ENCODE measurements at places on chromosomes 5 and 9.

DNA sequence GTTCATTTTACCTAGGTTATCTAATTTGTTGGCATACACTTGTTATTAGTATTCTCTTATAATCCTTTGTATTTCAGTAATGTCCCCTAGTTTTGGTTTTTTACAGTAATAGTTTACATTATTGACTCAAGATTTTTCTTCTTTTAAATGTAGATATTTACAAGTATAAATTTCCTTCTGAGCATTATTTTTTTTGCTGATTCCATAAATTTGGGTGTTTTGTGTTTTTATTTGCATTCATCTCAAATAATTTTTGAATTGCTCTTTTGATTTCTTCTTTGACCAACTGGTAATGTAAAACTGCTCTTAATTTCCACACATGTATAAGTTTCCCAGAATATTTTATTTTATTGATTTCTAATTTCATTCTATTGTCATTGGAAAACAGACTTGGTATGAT is 68.1 kb downstream of the ESM1 start:
- DNase-seq = no peak

DNA sequence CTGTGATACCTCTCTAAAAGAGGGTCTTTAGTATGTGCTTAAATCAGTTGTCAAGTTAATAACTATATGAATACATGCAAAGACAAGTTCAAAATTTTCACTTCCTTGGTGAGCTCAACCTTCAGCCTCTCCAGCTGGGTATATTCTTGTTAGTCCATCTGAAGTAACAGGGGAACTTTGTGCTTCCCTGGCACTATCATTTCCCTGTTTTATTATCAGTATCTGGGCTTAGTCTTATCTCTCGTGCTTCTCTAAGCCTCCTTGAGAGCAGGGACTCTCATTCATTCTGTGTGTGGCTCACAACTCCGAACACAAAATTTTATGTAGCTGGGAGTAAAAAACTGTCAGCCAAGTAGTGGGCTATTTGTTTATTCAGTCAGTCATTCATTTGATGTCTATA is 175.9 kb upstream of the MAP3K1 start:
- DNase-seq = no peak

GRCh38 chr9:124003636-124004349 is 7.8 kb upstream of the LHX2 start:
- DNase-seq = no peak

DNA sequence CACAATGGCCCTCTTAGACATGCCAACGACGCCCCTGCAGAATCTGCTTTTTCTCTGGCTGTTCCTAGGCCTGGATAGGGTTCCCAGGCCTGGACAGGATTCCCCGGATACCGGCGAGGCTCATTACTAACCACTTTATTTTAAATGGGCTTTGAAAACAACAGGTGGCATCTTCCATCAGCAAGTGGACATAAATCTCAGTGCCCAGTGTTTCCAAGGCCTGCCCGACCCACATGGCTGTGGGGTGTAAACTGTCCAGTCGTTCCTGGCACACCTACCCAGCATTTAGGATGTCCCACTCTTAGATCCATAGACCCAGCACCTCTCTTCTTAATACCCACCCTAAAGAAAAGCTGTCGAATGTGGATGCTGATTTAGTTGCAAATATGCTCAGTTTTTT is 896 bp downstream of the CMBL start:
- DNase-seq = no peak

DNA sequence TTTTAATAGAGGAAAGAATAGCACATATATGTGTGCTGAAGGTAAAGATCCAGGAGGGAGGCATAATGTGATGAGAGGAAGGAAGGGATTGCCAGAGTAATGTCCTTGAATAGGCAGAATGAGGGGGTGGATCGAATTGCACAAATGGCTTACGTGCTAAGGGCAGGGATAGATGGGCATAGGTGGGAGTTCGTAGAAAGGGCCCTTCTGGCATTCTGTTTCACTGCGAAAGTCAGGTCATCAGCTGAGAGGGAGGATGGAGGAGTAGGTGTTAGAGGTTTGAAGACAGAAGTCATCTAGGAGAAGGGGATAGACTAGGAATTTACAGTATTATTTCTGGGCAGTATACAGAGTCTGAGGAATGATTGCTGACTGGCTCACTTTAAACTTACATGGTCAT is 32.1 kb downstream of the CNOT6 start:
- DNase-seq = no peak

DNA sequence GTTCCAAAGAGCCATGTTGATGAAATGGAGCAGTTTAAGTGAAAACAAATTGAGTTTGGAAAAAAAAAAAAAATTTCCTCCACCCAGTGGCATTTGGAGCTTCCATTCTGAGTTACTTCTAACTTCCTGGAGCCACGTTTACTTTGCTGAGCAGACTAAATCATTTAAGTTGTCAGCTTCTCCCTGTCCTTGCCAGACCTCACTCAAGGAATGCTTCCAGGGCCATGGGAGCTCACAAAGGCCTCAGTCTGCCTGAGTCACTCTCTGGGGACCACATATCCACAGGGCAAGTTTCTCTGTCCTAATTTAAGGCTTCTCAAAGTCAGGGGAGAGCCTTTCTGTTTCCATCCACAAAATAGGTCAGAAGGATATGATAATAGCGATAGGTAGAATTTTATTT is 210.3 kb upstream of the TNC start:
- DNase-seq = no peak

DNA sequence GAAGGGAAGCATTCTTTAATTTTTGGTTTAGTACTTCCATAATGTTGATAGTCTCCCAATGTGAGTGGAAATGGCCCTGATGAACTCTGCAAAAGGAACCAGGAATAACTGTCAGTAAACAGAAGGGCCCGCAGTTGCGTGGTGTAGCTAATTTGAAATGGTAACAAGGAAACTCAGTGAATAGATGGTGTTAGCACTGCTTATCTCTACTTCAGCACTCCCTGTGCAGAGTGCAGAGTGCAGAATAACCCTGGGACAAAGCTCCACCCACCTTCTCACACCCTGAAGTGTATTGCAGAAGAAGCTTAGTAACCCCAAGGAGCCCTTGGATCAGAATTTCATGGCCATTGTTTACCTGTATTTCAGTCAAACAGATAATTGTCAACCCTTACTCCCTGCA is 158.9 kb downstream of the PCSK5 start:
- no peak for DNase-seq

DNA sequence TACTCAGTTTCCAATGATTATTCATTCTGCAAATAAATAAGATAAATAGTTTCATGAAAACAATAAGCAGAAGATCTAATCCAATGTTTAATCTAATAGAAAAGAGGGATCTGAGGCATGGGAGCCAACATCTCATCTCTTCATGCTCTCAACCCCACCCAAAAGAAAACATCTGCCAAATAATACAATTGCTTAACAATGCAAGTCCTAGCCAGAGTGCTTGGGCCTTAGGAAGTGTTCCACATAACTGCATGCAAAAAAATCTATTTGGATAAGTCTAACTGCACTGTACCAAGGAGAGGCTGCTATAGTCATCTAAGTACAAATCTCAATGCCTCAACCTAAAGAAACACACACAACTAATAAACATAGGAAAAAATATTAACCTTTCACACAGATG is 606.0 kb downstream of the CDH9 start:
- no peak for DNase-seq

GRCh38 chr5:56815658-56816545 is 553 bp downstream of the MAP3K1 start:
- DNase-seq = peak; percentile 26

DNA sequence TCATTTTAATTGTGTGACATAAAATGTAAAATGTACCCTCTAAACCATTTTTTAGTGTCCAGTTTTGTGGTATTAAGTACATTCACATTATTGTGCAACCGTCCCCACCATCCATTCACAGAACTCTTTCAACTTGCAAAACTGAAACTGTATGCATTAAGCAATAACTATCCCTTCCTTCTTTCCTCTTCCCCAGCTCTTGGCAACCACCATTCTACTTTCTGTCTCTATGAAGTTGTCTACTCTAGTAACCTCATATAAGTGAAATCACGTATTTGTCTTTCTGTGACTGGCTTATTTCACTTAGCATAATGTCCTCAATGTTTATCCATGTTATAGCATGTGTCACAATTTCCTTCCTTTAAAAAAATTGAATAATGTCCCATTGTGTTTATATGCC is 142.4 kb downstream of the C9orf152 start:
- DNase-seq = no peak

DNA sequence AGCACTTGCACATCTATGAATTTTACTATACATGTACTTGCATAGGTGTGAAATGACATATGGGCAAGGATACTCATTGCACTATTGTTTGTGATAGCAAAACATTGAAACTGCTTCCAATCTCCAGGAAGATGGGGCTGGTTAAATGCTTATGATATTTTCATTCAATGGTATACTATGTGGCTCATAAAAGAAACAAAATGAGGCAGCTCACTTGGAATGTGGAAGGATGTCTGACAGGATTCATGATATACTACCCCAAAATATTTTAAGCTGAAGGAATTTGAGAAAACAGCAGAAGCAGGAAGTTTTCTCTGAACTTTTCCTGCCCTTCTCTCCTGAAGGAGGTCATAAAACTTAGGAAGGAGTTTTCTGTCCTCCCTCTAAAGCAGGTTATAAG is 99.6 kb upstream of the CAST start:
- no peak for DNase-seq

DNA sequence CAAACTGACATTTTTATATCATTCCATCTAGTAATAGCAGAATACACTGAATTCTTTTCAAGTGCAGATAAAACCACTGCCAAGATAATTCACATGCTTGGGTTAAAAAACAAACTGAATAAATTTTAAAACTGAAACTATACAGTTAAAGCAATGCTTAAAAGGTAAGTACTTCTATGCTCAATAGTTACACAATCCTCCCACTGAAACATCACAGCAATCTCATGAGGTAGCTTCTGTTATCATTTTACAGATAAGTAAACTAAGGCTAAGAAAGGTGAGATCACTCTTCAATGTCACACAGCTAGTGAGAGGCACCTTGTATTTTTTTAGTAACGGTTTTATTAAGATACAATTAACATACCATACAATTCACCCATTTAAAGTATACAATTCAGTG is 13.4 kb upstream of the GOLGA1 start:
- no peak for DNase-seq

DNA sequence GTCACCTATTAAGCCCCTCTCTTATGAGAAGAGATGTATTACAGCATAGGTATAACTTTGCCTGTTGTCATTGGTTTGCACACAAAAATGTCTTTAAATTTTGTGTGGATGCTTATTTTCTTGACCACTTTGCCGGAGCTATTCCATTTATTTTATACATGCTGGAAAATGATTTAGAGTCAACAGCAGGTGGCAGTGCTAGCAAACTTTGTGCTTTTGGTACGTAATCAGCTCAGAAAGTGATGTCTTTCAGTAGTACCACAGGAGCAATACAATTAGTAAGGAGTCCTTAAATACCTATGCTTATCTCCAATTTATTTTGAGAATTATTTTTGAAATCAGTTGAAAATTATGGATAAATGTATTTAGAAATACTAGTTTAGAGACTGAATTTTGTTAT is 19.8 kb upstream of the NUDT12 start:
- no peak for DNase-seq

DNA sequence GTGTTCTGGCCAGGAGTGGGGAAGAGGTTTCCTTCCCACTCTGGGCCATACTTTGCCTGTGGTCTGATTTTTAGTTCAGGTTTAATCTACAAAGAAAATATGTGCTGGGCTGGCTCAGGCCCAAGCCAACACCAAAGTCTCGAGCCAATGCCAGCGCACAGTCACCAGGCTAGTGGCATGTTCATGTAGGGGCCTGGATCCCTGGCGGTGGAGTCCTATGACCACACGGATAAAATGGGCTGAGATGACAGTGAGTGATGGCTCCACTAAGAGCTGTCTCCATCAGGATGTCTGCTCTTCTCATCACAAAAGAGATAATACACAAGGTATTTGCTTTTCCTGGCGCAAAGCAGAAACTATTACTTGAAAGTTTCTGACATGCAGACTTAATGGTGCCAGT is 92.9 kb upstream of the PTPN3 start:
- DNase-seq = no peak

DNA sequence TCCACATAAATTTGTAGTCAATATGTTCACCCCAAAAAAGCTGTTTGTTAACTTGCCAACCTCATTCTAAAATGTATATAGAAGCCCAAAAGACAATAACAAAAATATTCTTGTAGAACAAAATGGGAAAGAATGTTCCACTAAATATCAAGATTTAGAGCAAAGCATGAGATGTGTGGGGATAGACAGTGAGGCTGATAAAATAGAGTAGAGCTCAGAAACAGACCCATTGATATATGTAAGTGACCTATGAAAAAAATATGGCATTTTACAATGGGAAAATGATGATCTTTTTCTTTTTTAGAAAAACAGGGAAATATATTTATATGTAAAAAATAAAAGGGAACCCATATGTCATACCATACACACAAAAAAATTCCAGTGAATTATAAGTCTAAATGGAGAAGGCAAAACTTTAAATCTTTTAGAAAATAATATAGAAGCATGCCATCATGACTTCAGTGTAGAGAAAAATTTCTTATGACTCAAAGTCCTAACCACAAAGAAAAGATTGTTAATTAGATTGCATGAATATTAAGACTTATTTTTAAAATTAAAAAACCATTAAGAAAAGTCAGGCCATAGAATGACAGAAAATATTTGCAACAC is 6.6 kb upstream of the IFNB1 start:
- DNase-seq = no peak

GRCh38 chr9:125805586-125805985 is 58.4 kb downstream of the PBX3 start:
- DNase-seq = no peak

DNA sequence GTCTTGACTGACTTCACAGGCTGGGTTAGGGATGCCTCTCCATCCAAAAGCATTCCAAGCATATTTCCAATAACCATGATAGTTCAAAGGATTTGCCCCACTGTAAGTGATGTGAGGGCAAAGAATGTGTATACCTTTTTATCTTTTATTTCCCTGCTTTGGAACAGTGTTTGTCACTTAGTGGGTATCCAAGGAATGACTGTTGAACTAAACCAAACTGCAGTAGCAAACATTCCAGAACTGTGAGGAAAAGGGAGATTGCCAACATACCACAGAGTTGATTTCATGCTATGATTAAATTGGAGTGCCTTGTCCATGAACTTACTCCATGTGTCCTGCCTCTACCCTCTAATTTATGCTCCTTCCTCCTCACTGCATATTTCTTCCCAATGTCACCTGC is 400.0 kb downstream of the KIAA0825 start:
- DNase-seq = no peak

DNA sequence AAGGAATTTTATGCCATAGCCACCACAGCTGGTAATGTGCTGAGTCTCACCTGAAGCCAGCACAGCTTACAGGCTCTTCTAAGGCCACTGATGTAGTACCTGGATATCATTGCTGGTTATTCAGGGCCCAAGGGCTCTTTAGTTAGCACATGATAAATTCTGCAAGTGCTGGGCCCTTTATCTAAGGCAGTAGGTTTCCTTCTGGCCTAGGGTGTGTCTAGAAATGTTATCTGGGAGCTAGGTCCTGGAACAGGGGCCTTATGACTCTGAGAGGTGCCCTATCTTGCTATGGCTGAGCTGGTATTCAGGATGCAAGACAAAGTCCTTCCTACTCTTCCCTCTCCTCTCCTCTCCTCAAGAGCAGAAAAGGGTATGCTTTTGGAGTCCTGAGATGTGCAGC is 1424.5 kb upstream of the NUDT12 start:
- no peak for DNase-seq

- DNase-seq = no peak
Observed at GRCh38 chr5:134538296-134538695, 12.8 kb downstream of the JADE2 start.

GRCh38 chr9:98429613-98430012 is 174.2 kb upstream of the TBC1D2 start:
- DNase-seq = no peak
